Prostate gland (tissue), 2 donors: ENCODE measurements at places on chromosomes 2 and 18.
A peak's percentile ranks its signal among the peaks of the same experiment; 100 is the strongest.

- H3K36me3 ChIP-seq: no peaks in the 10 kb centered on the region
- no peak overlapping the region for H3K4me3 ChIP-seq
- H3K27ac ChIP-seq: no peak overlapping the region
- H3K4me1 ChIP-seq: no peaks in the 10 kb centered on the region
These were observed 223.6 kb upstream of the EPAS1 start for GRCh38 chr2:46073540-46074046.

DNA sequence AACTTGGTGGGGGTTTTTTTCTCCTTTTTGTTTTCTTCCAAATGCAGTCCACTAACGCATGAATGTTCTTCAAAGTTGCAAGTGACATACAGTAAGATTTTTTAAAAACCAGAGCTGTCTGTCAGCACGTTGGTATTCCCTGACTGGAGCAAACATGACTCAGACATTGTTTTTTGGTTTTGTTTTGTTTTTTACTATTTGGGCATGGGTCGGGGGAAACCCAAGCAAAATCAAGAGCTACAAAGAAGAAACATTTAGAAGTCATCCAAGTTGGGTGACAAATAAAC lies 726 bp upstream of the CCDC88A start:
- H3K4me1 ChIP-seq: no peaks in the 10 kb centered on the region
- H3K4me3 ChIP-seq: peak overlapping the region; percentile 83
- H3K27me3 ChIP-seq: no peaks in the 10 kb centered on the region
- DNase-seq: no peak

- no peaks in the 10 kb centered on the region for H3K4me1 ChIP-seq
- no peaks in the 10 kb centered on the region for H3K27me3 ChIP-seq
- H3K36me3 ChIP-seq: no peaks in the 10 kb centered on the region
- no peak overlapping the region for H3K27ac ChIP-seq
- H3K4me3 ChIP-seq: no peak overlapping the region
These were observed 1392.1 kb upstream of the CELF4 start for GRCh38 chr18:38957736-38958135.

DNA sequence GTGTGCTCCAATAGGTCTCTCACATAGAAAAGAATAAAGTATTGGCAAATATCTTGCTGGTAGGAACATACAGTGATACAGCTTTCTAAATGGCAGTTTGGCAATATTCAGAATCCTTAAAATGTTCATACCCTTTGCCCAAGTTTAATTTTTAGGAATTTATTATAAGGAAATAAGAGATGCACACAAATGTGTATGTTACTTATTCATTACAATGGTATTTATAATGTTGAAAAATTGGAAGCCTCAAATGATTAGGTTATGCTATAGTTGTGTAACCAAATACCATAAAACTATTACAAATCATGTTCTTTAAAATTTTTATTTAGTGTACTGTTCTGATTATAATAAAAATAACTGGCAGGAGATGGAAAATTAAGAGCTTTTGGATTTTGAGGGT lies 196.8 kb downstream of the MCFD2 start:
- no peak overlapping the region for H3K27ac ChIP-seq
- no peaks in the 10 kb centered on the region for H3K27me3 ChIP-seq
- no peaks in the 10 kb centered on the region for H3K4me1 ChIP-seq
- H3K36me3 ChIP-seq: no peaks in the 10 kb centered on the region

DNA sequence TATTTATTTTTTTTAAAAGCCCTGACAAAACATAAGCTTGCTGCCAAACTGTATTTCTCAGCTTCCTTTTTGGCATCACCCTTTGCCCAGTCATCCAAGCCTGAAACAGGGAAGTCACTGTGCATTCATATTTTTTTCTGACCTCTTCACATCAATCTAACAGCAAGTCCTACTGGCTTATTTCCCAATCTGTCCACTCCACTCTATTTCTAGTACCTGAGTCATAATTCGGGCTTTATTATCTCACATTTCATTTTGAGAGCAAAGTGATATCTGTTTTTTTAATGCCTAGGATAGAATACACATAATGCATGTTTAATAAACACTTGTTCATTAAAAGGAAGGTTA lies 5.1 kb downstream of the HNMT start:
- DNase-seq: no peak
- no peak overlapping the region for H3K27ac ChIP-seq
- no peaks in the 10 kb centered on the region for H3K36me3 ChIP-seq
- no peaks in the 10 kb centered on the region for H3K4me1 ChIP-seq
